Body of pancreas (tissue), 4 donors: ENCODE measurements at places on chromosomes 4 and X.

DNA sequence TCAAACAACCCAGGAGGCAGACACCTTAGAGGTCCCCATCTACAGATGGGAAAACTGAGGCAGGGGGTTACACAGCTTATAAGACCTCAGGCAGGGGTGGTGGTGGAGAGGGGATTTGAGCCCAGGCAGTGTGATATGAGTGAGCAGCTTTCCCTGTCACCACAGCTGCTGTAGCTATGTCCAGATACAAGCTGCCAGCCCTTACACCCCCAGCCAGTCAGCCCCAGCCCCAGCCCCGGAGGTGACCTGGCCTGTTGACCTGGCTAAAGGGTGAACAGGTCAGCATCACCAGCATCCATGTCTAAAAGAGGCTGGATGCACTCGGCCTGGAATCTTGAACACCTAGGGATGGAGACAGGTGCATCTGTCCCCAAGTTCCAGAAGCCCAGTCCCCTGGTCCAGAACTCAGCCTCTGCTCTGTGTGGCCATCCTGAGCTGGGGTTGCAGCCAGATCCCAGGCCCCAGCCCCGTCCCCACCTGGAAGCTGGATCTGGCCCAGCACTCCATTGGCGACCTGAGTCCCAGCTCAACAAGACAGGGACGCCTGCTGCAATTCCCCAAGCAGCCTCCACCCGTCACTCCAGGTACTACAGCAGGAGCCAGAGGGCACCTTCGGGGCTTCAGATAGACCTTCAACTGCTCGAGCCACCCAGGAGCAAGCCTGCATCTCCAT lies 89.5 kb downstream of the JAKMIP1 start:
- no peak overlapping the region for H3K27ac ChIP-seq
- no peaks in the 10 kb centered on the region for H3K27me3 ChIP-seq
- H3K4me3 ChIP-seq: no peak overlapping the region

DNA sequence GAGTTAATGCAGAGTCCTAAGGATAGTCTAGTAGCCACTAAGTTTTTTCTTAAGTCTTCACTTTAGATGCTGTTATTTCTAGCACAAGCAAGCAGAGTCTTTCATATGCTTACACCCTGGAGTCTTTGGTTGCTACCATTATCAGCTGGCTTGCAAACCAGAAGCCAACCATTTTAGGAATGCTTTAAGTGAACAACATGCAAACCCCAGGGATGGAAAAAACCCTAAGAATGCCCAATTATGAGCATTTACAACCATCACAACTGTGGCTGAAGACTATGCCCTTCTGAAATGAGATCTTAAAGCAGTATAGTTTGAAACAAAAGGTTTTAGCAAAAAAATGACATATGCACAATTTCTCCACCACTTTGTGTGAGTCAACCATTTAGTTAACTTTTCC lies 6.6 kb downstream of the MID1IP1 start:
- no peak overlapping the region for H3K27ac ChIP-seq
- H3K27me3 ChIP-seq: no peaks in the 10 kb centered on the region
- no peak overlapping the region for H3K4me3 ChIP-seq
- H3K36me3 ChIP-seq: no peaks in the 10 kb centered on the region
- H3K4me1 ChIP-seq: peaks cover 32% of the 10 kb centered on the region

GRCh38 chr4:110639207-110640090 lies 16.6 kb upstream of the PITX2 start:
- no peak overlapping the region for H3K27ac ChIP-seq
- H3K36me3 ChIP-seq: no peaks in the 10 kb centered on the region
- H3K4me1 ChIP-seq: peaks cover 14% of the 10 kb centered on the region
- no peak for DNase-seq
- H3K4me3 ChIP-seq: no peak overlapping the region

- H3K36me3 ChIP-seq: no peaks in the 10 kb centered on the region
- DNase-seq: peak; percentile 22
- no peak overlapping the region for H3K4me3 ChIP-seq
- H3K27ac ChIP-seq: no peak overlapping the region
- no peaks in the 10 kb centered on the region for H3K4me1 ChIP-seq
These were observed 33.1 kb downstream of the PDK3 start for GRCh38 chrX:24498181-24498580.

DNA sequence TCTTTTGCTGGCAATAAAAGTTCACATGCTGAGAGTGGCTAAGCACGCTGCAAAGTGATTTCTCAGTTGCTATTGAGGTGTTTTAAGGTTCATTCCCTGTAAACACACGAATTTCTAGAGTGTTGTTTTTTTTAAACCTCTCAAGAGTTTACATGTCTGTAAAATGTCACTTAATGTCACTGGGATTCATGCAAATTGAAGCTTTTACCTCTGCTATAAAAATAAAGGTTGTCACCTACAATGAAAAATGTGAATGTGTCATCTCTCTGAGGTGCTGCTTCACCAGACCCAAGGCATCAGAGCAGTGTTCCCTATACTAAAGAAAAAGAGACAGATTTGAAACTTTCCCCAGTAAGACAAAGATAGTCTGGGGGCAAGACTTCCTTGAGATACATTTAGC lies 127.0 kb downstream of the PPA2 start:
- H3K36me3 ChIP-seq: no peaks in the 10 kb centered on the region
- no peak for DNase-seq

DNA sequence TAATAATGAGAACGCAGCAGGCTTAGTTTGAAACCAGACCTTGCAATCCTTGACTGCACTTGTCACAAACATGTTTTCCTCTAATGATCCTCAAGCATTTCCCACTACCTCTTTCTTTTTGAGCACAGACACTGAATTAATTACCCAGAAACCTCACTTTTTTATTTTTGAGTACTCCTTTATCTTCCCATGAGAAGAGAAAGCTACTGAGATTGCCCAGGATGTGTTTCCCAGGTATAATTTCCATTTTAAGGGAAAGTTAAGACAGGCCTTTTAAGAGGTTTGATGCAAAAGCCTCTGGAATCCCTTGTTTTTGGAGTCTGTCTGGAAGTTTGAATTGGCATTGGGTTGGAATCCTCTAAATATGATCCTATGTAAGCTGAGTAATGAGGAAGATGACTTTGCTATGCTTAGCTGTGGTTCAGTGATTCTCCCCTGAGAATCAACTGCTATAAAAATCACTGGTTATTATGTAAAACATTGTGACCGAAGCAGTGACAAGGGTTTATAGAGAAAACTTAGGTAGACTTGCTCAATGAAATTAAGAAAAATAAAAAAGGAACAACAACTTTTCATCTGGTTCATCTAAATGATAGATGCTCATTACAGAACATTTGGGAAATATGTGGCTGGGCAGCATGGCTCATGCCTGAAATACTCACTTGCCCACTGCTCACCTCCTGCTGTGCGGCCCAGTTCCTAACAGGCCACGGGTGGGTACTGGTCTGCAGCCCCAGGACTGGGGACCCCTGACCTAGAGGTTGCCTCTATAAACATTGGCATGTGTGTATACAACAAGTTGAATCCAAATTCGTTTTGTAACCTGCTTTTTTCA lies 10.8 kb upstream of the RHOH start:
- no peak for DNase-seq
- no peak overlapping the region for H3K4me3 ChIP-seq
- H3K4me1 ChIP-seq: peaks cover 1% of the 10 kb centered on the region

GRCh38 chr4:26648260-26648659 lies 64.4 kb downstream of the TBC1D19 start:
- H3K4me3 ChIP-seq: no peak overlapping the region
- no peak for DNase-seq
- H3K36me3 ChIP-seq: no peaks in the 10 kb centered on the region
- no peak overlapping the region for H3K27ac ChIP-seq
- H3K27me3 ChIP-seq: no peaks in the 10 kb centered on the region

- no peaks in the 10 kb centered on the region for H3K36me3 ChIP-seq
- no peaks in the 10 kb centered on the region for H3K27me3 ChIP-seq
- no peak overlapping the region for H3K4me3 ChIP-seq
These were observed 52.4 kb upstream of the FHL1 start for GRCh38 chrX:136094962-136095361.

DNA sequence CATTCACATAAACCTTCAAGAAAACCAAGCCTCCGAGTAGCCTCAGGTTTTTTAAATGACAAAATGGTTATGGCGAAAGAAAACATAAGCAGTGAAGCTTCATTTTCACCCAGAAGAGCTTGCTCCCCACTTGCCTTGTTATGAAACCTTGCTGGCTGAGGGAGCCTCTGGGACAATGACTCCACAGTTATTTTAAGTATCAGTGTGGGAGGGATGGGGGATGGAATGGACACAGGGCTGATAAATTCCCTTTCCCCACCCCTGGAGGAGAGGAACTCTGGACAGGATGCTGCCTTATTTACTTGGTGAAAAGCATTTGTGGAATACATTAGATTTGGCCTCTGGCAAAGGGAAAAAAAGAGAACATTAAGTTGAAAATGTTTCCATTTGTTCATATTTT lies 220.7 kb upstream of the CNKSR2 start:
- no peaks in the 10 kb centered on the region for H3K27me3 ChIP-seq
- H3K27ac ChIP-seq: no peak overlapping the region
- no peak overlapping the region for H3K4me3 ChIP-seq
- no peak for DNase-seq

DNA sequence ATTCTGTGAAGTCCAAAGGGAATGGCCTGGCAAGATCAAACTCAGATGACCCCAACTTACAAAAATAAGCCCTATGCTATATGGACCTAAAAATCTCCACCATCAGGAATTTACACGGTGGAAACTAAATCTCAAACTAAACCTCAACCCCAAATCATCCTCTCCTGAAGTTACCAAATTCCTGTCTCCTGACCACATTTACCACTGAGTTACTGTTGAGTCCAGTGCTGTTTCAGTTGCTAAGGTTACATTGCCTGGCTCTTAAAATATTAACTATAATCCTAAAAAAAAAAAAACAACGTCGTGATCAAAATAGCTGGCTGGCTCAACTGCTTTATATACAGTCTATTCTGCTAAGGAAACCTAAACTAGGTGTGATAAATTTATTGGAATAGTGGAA lies 315.2 kb upstream of the SLIT2 start:
- H3K27ac ChIP-seq: no peak overlapping the region
- no peaks in the 10 kb centered on the region for H3K4me1 ChIP-seq
- no peaks in the 10 kb centered on the region for H3K36me3 ChIP-seq
- H3K4me3 ChIP-seq: no peak overlapping the region
- DNase-seq: no peak
- H3K27me3 ChIP-seq: no peaks in the 10 kb centered on the region

- no peaks in the 10 kb centered on the region for H3K27me3 ChIP-seq
- H3K4me3 ChIP-seq: no peak overlapping the region
- no peaks in the 10 kb centered on the region for H3K4me1 ChIP-seq
- no peak for DNase-seq
- H3K36me3 ChIP-seq: no peaks in the 10 kb centered on the region
These were observed 880.1 kb upstream of the INTU start for GRCh38 chr4:126752702-126753101.

- H3K4me1 ChIP-seq: peaks cover 14% of the 10 kb centered on the region
- no peak overlapping the region for H3K27ac ChIP-seq
- no peaks in the 10 kb centered on the region for H3K36me3 ChIP-seq
- H3K4me3 ChIP-seq: no peak overlapping the region
These were observed 110.5 kb downstream of the KDR start for GRCh38 chr4:55014876-55015275.

DNA sequence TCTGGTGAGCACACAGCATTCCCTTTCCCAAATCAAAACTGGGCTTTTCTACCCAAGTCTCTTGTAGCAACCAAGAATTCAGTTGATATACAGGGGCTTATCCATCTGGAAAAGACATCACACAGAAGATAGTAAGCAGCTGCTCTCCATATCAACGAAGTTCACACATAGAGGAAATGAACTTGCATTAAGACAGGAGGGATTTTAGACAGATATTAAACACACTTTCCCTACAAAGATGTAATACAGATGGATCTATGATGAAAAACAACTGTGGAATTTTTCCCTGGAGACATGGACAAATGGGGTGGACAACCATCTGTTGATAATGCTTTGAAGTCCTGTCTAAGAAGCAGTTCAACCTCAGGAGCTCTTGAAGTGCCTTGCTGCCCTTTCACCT lies 9.8 kb upstream of the PDE5A start:
- no peak for DNase-seq
- H3K27ac ChIP-seq: no peak overlapping the region
- no peak overlapping the region for H3K4me3 ChIP-seq

DNA sequence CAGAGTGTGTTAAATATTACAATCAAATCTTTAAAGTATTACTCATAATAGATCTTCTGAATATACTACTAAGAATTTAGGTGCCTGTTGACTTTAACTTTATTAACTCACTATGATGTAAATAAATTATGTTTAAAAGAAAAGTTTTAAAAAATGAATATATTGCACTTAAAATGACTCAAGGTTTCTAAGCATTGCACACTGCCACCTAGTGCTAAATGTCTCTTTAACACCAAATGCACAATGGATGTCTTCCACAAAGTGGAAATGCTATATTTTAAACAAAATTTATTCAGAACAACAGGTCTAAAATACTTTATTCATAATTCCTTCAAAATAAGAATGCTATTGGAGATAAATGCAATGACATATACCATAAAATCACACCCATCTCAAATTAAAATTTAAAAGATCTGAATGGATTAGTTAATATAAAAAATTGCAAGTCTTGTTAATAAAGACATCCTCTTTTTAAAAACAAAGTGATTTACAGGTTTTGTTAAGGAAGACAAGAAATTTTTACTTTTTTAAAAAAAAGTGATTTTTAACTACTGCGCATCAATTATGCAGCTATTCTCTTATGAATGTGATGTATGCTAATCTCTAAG lies 5.5 kb downstream of the INPP4B start:
- DNase-seq: no peak
- peaks cover under 1% of the 10 kb centered on the region for H3K4me1 ChIP-seq
- no peak overlapping the region for H3K4me3 ChIP-seq
- no peaks in the 10 kb centered on the region for H3K36me3 ChIP-seq
- H3K27ac ChIP-seq: no peak overlapping the region
